ENCODE measurements at places on chromosomes 13 and 19.

DNA sequence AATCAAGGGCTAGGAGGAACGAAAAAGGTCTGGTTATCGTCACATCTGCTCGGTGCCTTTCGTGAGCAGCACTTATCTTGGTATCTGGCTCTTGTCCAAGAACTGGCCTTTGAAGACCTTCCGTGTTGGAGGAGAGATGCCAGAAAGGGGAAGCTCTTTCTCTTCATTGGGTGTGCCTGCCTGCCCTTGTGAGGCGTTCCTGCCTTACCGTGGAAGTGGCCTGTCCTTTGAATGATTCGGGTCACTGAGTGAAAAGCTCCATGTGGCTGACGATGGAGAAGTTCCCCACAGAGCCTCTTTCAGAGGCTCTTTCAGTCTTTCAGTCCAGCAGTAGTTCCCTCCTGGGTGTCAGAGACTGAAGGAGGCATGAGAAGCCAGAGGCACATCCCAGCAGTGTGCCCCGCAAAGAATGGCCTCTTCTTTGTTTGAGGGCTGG lies 121.5 kb upstream of the SLC10A2 start:
- no peak for DNase-seq

GRCh38 chr13:19158006-19158405 lies 23.6 kb downstream of the TUBA3C start:
- DNase-seq = no peak

DNA sequence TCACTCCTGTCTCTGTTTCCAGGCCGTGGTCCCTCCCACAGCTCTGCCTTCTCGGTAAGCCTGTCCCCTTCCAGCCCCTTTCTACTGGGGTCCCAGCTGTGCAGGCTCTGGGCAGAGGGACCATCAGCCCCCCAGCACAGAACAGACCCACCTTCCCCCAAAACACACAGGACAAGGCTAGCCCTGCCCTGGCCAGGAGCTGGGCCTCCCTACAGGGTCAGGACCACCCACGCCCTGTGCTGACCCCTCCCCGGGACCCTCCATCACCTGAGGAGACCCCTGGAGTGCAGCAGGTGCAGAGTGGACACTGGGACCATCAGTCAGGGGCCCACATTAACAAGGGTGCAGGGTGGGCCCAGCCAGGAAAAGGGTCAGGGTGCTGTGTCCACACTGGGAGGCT lies 13.9 kb downstream of the CEACAM3 start:
- DNase-seq = no peak

GRCh38 chr19:40523322-40524047 lies 53.2 kb upstream of the SHKBP1 start:
- peak; percentile 78 for DNase-seq

- no peak for DNase-seq
Measured at GRCh38 chr19:37403403-37403802, 32.5 kb downstream of the ZNF527 start.

GRCh38 chr13:110272227-110272626 lies 34.7 kb downstream of the COL4A1 start:
- no peak for DNase-seq

DNA sequence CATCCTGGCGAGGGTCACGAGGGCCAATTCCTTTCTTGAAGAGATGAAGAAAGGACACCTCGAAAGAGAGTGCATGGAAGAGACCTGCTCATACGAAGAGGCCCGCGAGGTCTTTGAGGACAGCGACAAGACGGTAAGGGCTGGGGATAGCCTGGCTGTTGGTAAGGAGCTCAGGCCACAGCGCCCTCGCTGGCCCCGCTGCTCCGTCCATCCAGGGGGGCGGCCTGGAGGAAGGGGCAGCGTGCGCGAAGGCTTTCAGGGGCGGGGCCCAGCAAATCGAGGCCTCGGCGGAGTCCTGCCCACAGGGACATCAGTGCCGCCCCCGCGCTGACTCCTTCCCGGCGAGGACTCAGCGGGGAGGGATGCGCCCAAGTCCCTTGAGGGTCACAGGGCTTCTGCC lies 6.9 kb downstream of the F10 start:
- no peak for DNase-seq

All from ELR (cell line).